Bronchial epithelial cell (primary cell): ENCODE measurements at places on chromosomes 4 and X. TPM values are rescaled to one million over a fixed set of nuclear protein-coding genes. Genes with fewer than 3 reads are reported as not detected.

EPHA5 gene
- total RNA-seq = under 0.01 TPM in 1 of 2 replicates, not detected in the other

VCX3B gene
- total RNA-seq = 0.26 TPM in 2 replicates

FATE1 gene
- total RNA-seq = not detected in 2 replicates

MORF4L2 gene
- 414 and 422 TPM in 2 replicates for total RNA-seq

SPANXA2 gene
- not detected in 2 replicates for total RNA-seq

NLGN3 gene
- under 0.01 TPM in 2 replicates for total RNA-seq

LPAR4 gene
- not detected in 2 replicates for total RNA-seq

HTR2C gene
- total RNA-seq = not detected in 2 replicates

PLAC1 gene
- 1.3 and 5.1 TPM in 2 replicates for total RNA-seq

CAMK2D gene
- total RNA-seq = 50.8 and 62.2 TPM in 2 replicates

MAGEB2 gene
- not detected in 2 replicates for total RNA-seq

CFAP97 gene
- total RNA-seq = 30.0 and 32.9 TPM in 2 replicates

CLDN34 gene
- total RNA-seq = not detected in 2 replicates

BEND2 gene
- not detected in 2 replicates for total RNA-seq

TCEAL6 gene
- not detected in 2 replicates for total RNA-seq

SSX2 gene
- total RNA-seq = not detected in 2 replicates

IL3RA gene
- not detected in 2 replicates for total RNA-seq
